Kidney epithelial cell (primary cell): ENCODE measurements at places on chromosomes 3 and 15. TPM values are rescaled to one million over a fixed set of nuclear protein-coding genes. Genes with fewer than 3 reads are reported as not detected.

DNA sequence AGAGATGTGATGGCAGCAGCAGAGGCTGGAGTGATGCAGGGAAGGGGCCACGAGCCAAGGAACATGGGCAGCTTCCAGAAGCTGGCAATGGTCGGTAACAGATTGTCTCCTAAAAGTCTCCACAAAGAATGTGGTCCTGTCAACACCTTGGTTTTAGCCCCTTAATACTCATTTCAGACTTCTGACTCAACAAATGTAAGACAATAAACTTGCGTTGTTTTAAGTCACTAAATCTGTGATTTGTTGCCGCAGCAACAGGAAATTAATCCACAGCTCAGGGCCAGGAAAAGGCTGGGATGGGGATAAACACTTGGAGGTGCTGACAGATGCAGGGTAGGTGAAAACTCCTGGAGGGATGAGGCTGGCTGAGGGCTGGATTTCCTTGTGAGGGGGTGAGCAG lies 69.9 kb downstream of the OXNAD1 start:
- DNase-seq, result no peak

The TP63 gene
- 0.13 TPM in 1 of 2 replicates, not detected in the other for total RNA-seq

- DNase-seq, result no peak
Observed at GRCh38 chr15:48965972-48966371, 2.3 kb upstream of the SHC4 start.

- DNase-seq, result no peak
Observed at GRCh38 chr3:183730361-183730760, 32.8 kb downstream of the YEATS2 start.

GRCh38 chr3:197289726-197290125 lies 8.7 kb downstream of the DLG1 start:
- no peak for DNase-seq

- no peak for DNase-seq
Observed at GRCh38 chr3:40745381-40746106, 220.8 kb downstream of the ZNF621 start.

The PLA2G4F gene
- total RNA-seq, result 0.84 and 5.2 TPM in 2 replicates

The SLC6A1 gene
- not detected in 2 replicates for total RNA-seq
